ENCODE measurements at places on chromosomes 1 and 21.

DNA sequence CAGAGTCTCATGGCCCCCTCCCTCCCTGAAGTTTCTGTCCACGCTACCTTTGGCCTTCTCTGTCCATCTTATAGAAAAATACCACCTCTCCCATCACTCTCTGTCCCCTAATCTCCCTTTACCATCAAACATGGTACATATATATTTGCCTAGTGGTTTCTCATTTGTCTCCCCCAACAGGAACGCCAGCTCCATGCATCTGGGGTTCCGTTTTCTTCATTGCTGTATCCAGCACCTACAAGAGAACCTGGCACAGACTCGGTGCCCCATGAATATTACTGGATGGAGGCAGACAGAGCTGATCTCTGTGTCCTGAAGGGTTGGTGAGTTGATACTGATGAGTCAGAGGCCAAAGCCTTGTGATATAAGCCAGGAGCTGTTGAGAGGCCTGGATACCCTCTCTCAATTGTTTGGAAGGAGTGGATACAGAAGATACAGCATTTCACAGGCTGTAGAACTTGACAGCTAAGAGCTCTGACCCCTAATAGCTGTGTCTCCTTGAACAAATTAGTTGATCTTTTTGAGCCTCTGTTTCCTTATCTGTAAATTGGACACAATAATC lies 21.9 kb downstream of the HEYL start:
- no peak for DNase-seq

- DNase-seq: no peak
These were observed 30.4 kb downstream of the PLXNA2 start for GRCh38 chr1:208213786-208214185.

GRCh38 chr1:172662464-172663109 lies 3.7 kb downstream of the FASLG start:
- DNase-seq: peak; percentile 74

GRCh38 chr1:213162338-213162737 lies 111.3 kb downstream of the RPS6KC1 start:
- DNase-seq: peak; percentile 82

- no peak for DNase-seq
These were observed 11.7 kb downstream of the CAPN9 start for GRCh38 chr1:230758709-230759368.

- peak; percentile 32 for DNase-seq
These were observed 1.9 kb downstream of the CCT3 start for GRCh38 chr1:156336242-156336641.

- peak; percentile 67 for DNase-seq
These were observed 119.6 kb upstream of the RUNX1 start for GRCh38 chr21:35168735-35169134.

GRCh38 chr21:35573472-35574374 lies 486.6 kb downstream of the SETD4 start:
- peak; percentile 2 for DNase-seq

DNA sequence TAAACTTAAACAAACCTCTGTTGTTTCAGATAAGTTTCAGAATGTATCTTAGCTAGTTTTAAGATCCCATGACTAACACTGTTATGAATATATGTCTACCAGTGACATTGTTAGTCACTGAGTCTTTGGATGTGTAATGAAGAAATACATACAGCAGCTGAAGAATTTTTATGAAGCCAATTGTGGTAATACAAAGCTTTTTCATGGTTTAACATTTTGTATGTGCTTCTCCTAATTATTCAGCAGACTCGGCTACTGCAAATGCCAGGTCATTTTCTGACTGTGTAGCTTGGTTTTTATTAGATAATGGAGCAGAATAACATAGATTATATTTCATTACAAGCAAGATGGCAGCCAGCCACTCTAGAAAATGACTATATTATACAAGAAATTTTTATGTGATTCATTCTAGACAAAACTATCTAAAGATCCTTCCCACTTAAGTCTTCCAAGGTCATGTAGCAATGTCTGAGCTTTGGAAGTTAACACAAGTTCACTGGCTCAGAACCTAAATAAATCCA lies 147.8 kb downstream of the TNFSF18 start:
- DNase-seq: peak; percentile 41

GRCh38 chr1:242023805-242024204 lies 24.9 kb upstream of the MAP1LC3C start:
- no peak for DNase-seq

DNA sequence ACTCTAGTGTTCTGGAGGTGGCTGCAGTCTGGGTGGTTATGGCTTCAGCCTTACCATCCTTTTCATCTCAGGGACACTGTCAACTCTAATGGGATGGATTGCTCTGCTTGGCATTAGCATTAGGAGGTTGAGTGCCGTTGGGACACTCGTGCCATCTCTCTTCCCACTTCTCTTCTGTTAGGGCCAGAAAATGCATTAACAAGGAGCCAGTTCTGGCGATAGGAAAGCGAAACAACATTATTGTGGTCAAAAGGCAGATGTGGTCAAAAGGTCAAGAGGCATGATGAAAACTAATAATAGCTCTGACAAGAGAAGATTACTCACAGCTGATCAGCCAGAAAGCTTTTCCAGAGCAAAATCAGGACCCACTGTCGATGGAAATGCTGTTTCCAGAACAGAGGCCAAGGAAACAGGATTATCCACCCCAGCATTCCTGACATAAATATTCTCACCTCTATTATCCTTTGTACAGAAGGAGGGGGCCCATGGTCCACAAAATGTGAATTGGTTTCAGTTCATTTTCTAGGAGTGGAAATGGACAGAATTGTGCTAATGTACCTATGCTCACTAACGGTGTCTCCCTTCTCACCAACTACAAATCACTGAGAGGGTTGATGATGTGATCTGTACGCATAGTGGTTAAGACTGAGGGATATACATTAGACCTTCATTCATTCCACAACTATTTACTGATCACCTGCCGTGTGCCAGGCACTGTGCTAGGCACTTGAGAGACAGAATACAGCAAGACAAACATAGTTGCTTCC lies 72.0 kb downstream of the ST6GALNAC5 start:
- no peak for DNase-seq

GRCh38 chr1:1598051-1598719 lies 1.8 kb downstream of the FNDC10 start:
- DNase-seq: no peak

- DNase-seq: no peak
These were observed 4.2 kb upstream of the STXBP3 start for GRCh38 chr1:108742253-108742652.

DNA sequence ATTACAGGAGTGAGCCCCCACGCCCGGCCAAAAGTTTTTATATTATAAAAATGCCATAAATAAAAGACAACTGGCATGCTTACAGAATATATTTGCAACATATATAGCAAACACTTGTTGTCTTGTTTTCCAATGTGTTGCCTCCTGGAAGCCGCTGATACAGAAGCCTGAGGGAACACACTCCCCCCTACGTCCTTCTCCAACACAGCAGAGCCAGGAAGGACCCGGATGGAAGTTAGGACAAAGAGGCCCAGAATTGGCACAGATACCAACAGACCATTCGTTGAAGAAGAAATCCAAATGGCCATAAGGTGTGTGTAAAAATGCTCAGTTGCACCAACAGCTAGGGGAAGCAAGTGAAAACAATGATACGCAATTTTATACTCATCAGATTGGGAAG lies 1.3 kb upstream of the PLA2G5 start:
- DNase-seq: no peak

DNA sequence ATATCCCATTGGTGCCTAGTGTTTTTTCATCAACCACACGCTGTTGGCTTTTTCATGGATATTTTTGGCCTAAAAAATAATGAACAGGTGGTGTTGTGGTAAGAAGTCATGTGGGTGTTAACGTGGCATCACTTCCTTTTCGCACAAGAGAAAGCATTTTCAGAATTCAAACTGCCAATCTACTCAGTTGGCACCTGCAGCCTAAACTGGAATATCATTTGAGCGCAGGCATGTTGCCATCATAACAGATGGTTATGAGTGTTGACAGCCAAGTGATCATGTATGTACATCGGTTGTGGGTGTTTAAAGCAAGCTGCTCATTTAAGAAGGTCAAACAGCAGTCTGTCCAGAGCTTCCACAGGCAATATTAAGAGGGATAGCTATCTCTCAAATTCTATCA lies 1963.0 kb downstream of the NCAM2 start:
- DNase-seq: no peak

DNA sequence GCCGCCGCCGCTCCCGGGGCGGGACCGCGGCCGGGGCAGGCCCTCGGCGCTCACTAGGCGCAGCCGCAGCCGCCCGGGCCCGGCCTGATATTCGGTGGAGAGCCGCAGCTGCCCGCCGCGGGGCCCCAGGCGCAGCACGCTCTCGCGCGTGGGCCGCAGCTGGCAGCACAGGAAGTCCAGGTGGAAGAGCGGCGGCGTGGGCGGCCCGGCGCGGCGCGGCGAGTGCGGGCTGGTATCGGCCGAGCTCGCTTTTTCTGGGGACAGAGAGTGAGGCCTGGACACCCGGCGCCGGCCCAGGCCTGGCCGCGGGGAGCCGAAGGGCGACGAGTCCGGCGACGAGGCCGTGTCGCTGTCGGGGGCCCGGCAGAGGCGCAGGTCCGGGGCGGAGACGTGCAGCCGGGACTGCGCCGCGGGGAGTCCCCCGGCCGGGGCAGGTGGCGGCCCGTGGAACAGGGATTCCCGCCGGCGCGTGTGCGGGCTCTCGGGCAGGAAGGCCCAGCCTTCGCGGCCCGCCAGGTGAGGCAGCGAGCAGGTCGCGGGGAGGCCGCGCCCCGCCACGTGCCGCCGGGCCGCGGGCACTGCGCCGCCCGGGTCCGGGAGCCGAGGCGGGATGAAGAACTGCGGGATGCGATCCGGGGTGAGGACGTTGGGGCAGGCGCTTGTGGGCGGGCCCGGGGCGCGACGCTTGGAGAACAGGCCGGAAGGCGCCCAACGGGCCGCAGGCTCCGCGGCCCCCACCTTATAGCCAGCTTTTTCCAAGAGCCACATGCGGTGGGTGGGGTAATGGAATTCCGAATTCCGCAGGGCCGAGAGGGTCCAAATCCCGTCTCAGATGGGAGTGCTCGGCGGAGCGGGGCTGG lies 1.2 kb downstream of the C2CD4D start:
- DNase-seq: no peak

GRCh38 chr1:93869653-93870052 lies 9.4 kb downstream of the DNTTIP2 start:
- DNase-seq: no peak

- DNase-seq: no peak
These were observed 63.6 kb upstream of the ETV3 start for GRCh38 chr1:157201767-157202166.

DNA sequence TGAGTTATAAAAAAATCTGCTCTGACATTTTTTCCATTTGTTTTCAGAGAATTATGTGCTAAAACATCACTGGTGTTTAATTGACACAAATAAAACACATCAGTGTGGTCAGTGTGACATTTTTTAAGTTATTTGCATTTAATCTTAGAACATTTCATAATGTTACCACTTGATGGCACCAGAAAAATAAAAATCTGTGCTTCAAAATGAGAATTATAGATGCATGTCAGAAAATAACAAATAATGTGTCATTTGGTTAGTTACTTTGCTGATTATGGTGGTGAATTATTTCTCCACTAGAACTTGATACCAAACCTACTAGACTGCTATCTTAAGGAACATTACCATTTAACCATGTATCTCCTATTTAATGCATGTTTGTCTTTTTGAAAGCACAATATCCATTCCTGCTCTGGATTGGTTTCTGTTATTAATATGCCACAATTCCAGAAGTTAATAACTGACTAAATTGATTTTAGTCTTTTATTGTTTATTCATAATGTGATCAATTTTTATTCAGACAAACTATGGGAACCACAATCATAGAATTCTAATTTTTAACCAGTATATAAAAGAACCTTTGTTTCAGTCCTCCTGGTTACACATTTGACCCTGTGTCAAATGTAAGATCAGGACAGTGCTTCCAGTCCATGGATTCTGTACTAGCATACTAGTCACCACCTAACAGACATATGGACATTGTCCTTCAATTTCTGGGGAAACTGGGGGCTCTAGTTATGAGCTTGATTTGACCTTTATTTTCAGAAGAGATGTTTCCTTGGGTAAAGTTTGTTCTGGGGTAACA lies 81.0 kb downstream of the RPS6KC1 start:
- DNase-seq: no peak

DNA sequence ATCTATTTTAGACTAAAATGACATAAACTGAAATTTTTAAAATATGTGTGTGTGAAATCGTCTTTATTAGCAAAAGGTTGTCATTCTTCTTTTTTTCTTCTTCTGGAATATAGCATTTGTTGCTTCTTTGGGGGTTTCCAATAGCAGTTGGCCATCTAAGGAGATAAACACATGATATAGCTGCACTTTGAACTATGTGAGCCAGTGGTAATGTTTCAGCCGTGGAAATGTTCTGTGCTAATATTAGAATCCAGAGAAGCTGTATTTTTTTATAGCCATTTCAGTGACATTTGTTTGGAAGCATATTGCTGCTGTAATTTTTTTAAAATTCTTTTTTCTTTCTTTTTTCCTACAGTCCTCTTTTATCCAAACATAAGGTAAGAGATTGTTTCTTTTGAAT lies 75.1 kb downstream of the CNST start:
- DNase-seq: no peak

- DNase-seq: no peak
These were observed 48.3 kb upstream of the C1orf174 start for GRCh38 chr1:3948344-3948743.

DNA sequence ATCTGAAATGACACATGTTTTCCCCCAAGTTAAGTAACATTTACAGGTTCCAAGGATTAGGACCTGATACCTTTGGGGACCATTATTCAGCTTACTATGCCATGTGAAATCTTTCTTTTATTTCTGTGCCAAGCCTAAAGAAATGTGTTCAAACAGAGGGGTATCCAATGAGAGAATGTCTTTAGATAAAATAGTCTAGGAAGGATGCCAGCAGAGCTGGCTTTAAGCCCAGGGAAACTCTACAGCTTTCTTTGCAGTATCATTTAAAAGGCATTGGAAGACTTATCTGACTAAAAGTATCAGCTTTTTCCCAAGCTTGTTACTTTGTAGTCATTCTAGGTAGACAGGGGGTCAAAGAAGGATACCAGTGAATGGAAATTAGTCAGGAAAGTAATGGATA lies 860.4 kb downstream of the PLA2G4A start:
- DNase-seq: peak; percentile 91

DNA sequence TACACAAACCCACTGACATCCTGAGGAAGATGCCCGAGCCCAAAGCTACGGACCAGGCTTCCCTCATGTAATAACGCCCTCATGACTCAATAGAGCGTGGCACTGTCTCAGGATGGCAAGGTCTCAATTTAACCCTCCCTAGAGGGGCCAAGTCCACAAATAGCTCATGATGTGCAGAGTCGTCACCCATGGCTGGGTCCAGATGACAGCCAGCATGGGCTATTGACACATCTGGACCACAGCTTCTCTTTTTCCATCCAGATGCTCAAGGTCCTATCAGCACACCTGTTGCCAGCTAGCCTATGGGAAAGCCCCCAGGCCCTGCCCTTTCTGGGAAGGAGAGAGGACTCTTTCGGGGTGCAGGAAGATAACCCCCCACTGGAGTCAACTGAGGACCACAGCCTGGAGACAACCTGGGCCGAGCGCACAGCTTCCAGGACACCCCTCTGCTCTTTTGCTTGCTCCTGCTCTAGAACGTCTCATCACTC lies 2.8 kb downstream of the LAPTM5 start:
- no peak for DNase-seq
